Kasumi-1 (cell line): ENCODE measurements at places on chromosomes 7 and 10.

GRCh38 chr7:76303202-76304147 is 1.0 kb downstream of the HSPB1 start:
- peak; percentile 88 for DNase-seq

- no peak for DNase-seq
Observed at GRCh38 chr10:63922468-63923284, 401.5 kb downstream of the REEP3 start.

DNA sequence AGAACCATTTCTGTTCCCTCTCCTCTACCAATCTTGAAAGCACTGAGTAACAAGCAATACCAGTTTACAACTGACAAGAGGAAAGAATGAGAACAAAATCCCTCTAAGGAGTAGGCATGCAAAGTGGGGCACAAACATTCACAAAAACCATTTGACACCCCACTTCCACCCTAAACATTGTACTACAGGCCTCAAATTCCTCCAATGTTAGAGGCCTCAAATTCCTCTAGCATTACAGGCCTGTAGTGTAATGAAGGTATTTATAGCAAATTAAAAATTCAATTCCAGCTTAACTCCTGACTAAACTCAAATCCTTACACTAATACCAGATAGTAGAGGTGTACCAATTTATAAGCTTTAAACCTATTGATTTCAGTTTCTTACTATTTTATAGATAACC is 85.4 kb downstream of the SIRT1 start:
- no peak for DNase-seq

DNA sequence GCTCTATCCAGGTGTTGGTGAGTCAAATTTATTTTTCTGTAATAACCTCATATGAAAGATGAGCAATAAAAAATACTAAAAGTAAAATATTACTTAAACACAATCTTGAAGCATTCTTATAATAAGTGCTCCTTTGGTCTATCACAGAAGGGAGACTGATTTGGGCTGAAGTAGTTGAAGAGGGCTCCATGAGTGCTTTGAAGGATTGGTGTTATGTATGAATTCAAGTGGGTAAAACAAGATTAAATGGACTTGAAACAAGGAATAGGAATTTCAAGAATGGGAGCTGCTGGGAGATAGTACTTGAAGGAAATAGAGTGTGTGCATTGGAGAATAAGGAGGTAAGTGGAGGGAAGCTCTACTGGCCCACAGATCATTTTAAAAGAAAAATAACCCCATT is 7.3 kb upstream of the OR2A2 start:
- no peak for DNase-seq

DNA sequence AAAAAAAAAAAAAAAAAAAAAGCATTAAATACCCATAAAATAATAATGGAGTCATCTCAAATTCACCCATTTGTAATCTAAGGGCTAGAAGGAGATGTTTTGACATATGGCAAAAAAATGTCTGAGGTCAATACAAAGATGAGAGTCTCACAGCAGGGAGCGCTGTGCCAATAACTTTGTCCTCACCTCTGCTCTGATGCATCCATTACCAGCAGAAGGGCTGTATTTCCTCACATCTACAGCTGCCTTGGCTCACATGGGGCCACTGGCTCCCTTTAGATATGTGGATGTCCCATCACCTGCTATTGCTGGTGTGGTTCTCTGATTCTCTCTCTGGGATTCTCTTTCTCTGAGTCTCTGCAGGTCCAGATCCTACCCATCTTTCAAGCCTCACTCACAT is 90.3 kb upstream of the FAM133B start:
- no peak for DNase-seq

- no peak for DNase-seq
Observed at GRCh38 chr10:86165666-86166065, 200.9 kb downstream of the GRID1 start.

GRCh38 chr7:96331775-96332174 is 9.9 kb upstream of the SLC25A13 start:
- DNase-seq, result no peak

DNA sequence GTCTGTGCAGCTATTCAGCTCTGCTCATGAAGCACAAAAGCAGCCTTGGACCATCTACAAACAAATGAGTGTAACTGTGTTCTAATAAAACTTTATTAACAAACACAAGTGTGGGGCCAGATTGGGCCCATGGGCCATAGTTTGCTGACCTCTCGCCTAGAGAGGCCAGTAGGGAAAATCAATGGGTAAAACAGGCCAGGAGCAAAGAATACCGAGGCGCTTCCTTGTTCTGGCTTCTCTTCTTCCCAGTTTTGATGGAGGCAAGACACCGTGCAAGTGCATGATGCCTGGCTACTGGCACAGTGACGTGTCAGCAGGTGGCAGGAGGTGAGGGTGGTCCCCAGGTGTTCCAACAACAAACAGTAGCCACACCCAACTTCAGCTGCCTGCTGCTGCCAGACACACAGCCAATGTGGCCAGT is 94.3 kb upstream of the SDK1 start:
- DNase-seq, result no peak

DNA sequence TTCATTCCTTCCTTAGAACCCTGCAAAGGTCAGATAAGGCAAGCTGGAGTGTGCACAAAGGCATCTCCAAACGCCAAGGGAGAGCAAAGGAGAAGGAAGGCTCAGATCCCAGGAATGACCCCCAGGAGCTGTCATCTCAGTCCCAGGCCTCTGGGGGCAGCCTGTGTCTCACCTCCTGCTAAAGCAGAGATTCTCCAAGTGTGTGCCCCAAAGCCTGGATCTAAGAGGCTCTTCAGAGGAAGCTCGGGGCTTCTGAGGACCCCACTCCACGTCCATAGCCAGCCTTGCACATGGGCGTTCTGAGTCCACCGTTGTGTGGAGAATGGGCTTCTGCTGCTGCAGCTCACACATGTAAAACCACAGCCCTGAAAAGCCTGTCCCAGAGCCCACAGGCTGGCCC is 5.1 kb upstream of the GRID1 start:
- DNase-seq, result no peak

DNA sequence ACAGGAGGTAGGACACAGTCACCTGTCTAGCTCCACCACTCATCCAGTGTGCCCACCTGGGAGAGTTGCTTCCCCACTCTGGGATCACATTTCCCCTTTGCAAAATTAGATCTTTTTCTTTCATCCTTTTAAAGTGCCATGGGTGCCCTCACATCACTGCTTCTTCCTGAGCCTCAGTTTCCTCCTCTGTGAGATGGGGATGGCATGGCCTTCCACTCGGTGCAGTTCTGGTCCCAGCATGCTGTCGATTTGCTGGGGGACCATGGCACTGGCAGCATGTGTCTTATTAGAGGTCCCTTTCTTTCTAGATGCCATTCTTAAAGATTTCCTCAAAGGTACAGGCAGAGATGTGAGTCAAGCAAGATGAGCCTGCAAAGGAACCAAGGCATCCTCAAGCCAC is 158.3 kb upstream of the ZMIZ1 start:
- no peak for DNase-seq

DNA sequence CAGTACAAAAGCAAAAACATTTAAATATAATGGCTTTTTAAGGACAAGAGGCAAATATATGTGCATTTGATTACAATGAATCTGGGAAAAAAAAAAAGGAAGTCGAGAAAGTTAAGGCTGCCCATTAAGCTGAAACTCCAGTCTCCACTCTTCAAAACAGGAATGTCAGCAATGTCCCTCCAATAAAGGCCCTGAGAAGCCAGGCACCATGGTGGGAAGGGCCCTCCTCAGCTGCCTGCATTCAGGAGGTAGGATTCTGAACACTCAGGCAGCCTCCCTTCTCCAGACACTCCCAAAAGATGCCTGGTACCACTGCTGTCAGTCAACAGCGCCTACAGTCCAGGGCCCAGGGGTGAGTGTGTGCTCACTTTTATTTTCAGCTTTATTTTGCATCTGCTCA is 121.3 kb upstream of the MGMT start:
- DNase-seq, result no peak

GRCh38 chr10:49123981-49124950 is 8.9 kb upstream of the VSTM4 start:
- DNase-seq, result no peak

DNA sequence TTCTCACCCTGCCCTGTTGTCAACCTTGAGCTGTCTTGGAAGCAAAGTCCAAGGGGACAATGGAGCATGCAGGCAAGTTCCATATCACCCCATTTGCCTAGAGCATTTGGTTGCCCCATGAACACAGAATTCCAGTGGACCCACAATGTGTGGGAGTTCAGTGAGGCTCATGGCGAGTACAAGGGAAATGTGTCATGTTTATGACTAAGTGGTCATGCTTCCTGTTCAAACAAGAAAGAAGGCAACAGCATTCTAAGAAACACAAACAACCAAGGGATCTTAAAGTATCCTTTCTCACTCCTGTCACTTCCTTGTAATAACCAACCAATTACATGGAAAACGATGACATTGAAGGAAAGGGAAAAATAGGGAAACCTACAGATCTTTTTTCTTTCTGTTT is 513.0 kb downstream of the INHBA start:
- peak; percentile 43 for DNase-seq

DNA sequence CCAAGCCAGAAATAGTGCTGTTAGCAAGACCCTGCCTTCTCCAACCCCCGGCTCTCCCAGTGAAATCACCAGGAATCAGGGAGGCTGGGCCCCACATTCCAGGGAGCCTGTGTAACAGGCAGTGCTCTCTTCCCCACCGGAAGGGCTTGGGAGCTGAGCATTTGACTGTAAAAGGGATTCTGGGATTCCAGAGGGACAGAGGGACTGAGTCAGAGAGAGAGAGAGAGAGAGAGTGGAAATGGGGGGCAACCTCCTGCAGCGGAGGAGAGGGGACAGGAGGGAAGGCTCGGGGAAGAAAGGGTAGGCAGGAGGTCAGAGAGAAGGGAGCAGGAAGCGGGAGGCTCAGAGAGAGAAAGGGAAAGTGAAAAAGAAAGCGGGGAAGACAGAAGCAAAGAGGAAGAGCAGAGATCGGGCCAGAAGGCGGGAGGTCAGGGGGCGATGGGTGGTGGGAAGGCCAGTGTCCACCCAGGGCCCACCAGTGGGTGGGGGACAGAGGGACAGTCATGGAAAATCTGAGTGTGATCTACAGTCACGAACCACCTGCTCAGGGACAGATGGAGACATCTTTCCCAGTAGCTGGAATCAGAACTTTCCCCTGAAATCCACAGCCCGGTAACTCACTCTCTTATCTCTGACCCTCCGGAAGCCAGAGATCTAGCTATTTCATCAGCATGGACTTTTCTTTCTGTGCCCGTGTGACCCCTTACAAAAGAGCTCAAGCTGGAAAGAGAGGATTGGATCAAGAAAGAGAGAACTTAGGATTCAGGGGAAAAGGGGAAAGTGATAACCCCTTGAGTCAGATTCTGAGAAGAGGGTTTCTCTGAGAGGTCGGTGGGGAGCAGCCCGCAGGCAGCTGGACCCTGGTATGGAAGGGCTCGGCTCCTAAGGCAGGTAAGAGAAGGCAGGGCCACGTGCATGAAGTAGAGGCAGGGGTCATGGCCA is 4.6 kb upstream of the SERPINE1 start:
- DNase-seq, result no peak

GRCh38 chr7:8418629-8419245 is 14.7 kb upstream of the NXPH1 start:
- DNase-seq, result peak; percentile 6

DNA sequence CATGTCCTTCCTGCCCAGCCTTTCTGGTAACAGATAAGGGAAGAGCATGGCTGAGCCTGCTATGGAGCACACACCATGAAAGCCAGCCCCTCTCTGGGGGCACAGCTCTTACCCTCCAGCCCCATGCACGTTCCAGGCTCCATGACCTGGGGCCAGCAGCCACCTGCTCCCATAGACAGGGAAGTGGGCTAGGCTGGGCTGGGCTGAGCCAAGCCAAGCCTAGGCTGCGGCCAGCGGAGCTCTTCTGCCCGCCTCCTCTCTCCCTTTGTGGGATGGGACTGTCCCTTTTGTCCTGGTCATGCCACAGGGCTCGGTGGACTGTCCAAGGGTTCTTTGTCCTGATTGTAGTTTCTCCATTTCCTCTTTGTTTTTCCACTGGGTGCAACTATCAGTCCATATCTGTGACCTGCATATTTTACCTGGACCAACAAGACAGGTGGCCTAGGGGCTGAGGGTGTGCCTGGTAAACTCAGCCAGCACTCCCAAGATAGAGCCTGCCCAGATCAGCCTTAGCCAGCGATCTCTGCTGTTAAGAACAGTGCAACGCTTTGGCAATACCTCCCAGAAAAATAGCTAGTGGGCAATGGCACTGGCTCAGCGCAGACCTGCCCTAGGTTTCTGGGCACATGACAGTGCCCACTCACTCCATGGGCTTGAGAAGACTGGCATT is 97.2 kb upstream of the BTBD16 start:
- DNase-seq, result no peak

- no peak for DNase-seq
Observed at GRCh38 chr7:152086513-152086912, 61.0 kb downstream of the GALNT11 start.
